Bronchial epithelial cell (primary cell): ENCODE measurements at places on chromosomes 1 and 21. TPM values are rescaled to one million over a fixed set of nuclear protein-coding genes. Genes with fewer than 3 reads are reported as not detected.

The C1orf216 gene
- 4.1 and 6.3 TPM in 2 replicates for total RNA-seq

The OR10Z1 gene
- total RNA-seq: not detected in 2 replicates

The PPM1J gene
- total RNA-seq: 4.0 and 4.5 TPM in 2 replicates

The AHCYL1 gene
- total RNA-seq: 31.6 and 75.1 TPM in 2 replicates

The OPTC gene
- total RNA-seq: not detected in 2 replicates

The PMF1 gene
- total RNA-seq: 55.3 and 55.9 TPM in 2 replicates

The HPDL gene
- total RNA-seq: under 0.01 and 0.53 TPM in 2 replicates

The TSTD1 gene
- 55.5 and 87.1 TPM in 2 replicates for total RNA-seq

The GOLT1A gene
- 1.2 and 1.8 TPM in 2 replicates for total RNA-seq

The URB1 gene
- 19.3 and 22.4 TPM in 2 replicates for total RNA-seq

The AMY2A gene
- not detected in 2 replicates for total RNA-seq

- no peak for DNase-seq
These were observed 15.1 kb upstream of the PITHD1 start for GRCh38 chr1:23763041-23763577.

GRCh38 chr1:78839704-78840277, 166.7 kb downstream of the ADGRL4 start:
- peak; percentile 58 for DNase-seq

DNA sequence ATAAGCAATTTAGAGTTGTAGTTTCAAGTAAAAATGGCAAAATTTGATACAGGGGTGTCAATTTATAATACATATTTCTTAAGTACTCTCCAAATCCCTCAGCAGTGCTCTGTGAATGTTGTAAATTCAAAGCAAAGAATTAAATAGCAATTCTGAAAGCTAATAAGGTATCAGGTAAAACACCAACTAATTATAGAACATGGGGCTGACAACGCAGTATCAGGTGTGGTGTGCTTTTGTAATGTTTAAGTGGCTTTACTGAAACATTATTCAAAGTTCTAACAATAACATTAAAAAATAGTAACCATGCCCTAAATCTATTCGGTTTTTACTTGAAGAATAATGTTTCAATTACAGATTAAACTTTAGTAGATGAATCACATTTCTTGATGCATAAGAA, 1271.2 kb upstream of the ADGRL2 start:
- DNase-seq: no peak

GRCh38 chr1:223714849-223715603, 2.7 kb downstream of the CAPN2 start:
- peak; percentile 98 for DNase-seq

DNA sequence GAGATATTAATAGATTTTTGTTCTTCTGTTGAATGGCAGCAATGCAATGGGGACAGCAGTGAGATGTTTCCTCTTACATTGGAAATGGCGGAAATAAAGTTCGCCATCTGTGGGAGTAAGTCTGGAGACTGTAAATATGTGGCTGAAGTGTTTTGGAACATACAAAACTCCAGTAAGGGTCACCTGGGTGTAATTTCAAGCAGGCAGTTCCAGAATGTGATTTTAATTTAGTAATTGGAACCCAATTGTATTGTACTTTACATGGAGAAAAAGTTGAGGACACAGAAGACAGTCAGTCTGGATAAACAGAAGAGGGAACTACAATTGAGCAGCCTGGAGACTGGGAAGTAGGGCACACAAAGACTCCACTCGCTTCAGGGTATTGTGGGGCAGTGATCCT, 108.6 kb downstream of the NTMT2 start:
- no peak for DNase-seq

- DNase-seq: no peak
These were observed 618 bp downstream of the JAM2 start for GRCh38 chr21:25639551-25640201.

DNA sequence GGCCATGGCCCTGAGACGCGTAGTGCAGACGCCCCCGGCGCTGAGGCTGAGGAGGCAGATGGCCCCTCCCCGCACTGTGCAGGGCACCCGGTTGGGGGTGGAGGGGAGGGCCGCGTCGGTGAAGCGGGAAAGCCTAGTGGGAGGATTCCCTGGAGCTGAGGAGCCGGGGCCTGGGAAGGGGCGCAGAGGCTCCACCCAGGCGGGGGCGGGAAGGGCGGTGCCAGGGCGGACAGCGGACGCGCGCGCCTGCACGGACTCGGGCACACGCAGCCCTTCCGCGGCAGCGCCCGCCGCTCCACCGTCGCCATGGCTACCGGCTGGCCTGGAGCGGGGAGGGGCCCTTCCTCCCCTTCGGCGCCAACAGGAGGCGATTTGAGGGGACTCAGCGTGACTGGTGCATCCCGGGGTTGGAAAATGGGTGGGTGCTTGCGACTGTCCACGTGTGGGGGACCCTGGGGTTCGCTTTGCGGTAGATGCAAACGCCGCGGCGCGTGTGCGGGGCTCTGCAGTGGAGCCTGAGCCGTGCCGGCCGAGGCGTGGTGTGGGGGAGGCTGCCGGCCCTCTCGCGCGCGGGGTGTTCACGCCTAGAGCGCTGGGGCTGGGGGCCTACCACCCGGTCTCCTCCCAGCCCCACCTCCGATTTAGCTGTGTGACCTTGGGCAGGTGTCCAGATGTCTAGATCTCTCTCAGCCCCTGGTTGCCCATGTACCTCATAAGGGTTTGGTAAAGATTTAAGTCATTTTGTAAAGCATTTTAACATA, 35.1 kb downstream of the PTPRF start:
- DNase-seq: no peak

- DNase-seq: no peak
These were observed 11.0 kb upstream of the REN start for GRCh38 chr1:204177133-204177532.

DNA sequence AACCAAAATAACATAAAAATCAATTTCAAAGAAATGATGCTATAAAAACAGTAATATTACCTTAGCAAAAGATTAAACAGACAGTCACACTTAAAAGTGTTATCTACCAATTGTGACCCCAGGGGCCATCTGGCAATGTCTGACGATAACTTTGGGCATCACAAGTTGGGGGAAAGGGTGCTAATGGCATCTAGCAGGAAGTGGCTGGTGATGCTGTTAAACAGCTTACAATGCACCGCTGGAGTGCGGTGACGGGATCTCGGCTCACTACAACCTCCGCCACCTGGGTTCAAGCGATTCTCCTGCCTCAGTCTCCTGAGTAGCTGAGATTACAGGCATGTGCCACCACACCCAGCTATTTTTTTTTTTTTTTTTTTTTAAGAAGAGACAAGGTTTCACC, 27.6 kb downstream of the NUP133 start:
- DNase-seq: no peak

DNA sequence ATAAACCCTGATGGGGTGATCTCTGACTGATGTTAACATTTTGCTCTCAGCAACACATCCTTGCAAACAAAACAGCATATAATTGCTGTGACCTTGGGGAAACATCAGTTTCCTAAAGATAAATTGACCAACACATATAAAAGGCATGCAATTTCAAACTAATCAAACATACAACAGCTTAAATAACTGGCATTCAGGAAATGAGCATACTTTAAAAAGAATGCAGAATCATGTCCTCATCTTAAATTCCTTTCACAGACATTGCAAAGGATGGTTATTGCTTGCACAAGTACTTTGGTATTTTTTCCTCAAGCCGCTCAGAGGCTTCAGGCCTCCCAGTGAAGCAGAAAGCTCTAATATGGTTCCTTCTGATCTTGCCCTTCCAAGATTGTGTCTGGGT, 53.4 kb upstream of the RGS18 start:
- DNase-seq: peak; percentile 47

- no peak for DNase-seq
These were observed 14.0 kb downstream of the GNAT2 start for GRCh38 chr1:109605381-109605780.

DNA sequence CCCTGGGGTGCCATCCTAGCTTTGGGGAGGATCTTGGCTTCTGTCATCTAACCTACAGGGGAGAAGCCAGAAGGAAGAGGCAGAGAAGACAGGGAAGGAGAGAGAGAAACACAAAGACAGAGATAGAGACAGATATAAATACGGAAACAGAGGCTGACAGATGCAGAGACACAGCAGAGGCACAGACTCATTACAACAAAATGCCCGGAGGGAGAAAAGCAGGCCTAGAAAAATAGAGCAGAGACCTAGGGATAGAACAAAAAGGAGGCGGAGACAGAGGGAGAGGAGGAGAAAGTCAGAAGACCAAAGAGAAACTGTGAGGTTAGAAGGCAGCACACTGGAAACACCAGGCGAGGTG, 1.9 kb downstream of the PEAR1 start:
- no peak for DNase-seq

- peak; percentile 85 for DNase-seq
These were observed 19.3 kb downstream of the PGLYRP3 start for GRCh38 chr1:153293480-153293775.

GRCh38 chr1:211118407-211119102, 15.4 kb downstream of the KCNH1 start:
- no peak for DNase-seq

DNA sequence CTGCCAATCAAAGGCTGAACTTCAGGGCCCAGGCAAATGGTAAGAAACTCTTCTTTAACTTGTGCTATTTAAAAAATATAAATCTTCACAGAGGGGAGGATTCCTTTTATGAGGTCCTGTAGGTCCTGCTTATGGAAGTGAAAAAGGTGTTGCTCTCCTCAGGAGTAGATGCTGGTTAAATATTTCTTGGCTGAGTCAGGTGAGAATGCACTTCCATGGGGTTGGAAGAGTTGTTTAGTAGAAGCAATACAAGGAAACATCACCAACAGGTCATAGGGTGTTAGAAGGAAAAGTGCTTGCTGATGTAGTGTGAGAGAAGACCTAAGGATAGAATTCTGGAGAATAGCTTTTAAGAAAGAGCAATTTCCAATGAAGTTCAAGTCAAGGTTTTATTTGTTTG, 42.2 kb upstream of the ATP1A1 start:
- no peak for DNase-seq

- DNase-seq: no peak
These were observed 16.5 kb upstream of the UTS2 start for GRCh38 chr1:7869136-7869920.

DNA sequence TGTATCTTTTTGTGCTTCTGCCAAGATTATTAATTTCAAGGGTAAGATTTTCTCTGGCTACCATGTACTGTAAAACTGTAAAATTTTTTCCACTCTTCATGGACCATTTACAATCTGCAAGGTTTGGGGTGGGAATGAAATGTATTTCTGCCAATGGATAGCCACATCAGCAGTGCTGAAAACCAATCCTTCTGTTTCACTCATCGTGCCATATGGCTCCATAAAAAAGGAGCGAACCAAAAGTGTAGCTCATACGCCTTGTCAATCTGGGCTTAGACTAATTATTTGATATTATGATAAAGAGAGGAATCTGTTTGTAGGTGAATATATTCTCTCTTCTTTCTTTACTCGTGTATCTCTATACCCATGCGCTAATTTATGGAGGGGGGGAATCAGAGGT, 3.0 kb upstream of the SLC44A5 start:
- no peak for DNase-seq

- peak; percentile 61 for DNase-seq
These were observed 22.0 kb downstream of the LRRC42 start for GRCh38 chr1:53968125-53968513.

DNA sequence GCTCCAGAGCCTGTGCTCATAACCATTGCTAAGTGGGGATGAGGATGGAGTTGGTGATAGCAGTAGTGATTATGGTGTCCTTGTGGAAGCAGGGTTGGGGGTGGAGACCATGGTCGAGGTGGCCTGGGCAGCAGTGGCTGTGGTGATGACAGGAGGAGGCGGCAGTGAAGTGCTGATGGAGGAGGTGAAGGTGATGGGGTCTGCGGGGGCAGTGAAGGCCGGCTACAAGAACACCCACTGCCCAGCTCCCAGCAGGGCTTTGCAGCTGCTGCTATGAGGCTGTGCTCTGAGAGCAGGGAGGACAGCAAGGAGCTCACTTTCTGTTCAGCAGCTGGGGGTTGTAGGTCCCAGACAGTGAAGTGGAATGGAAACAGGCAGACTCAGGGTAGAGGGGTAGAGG, 15.6 kb upstream of the DMBX1 start:
- no peak for DNase-seq

- DNase-seq: no peak
These were observed 34.8 kb upstream of the CD101 start for GRCh38 chr1:116966791-116967190.

GRCh38 chr1:201422436-201423030, 1.0 kb upstream of the TNNI1 start:
- DNase-seq: no peak

GRCh38 chr1:101781201-101781831, 215.4 kb downstream of the OLFM3 start:
- peak; percentile 28 for DNase-seq

GRCh38 chr1:214029796-214030195, 42.0 kb downstream of the PROX1 start:
- no peak for DNase-seq

DNA sequence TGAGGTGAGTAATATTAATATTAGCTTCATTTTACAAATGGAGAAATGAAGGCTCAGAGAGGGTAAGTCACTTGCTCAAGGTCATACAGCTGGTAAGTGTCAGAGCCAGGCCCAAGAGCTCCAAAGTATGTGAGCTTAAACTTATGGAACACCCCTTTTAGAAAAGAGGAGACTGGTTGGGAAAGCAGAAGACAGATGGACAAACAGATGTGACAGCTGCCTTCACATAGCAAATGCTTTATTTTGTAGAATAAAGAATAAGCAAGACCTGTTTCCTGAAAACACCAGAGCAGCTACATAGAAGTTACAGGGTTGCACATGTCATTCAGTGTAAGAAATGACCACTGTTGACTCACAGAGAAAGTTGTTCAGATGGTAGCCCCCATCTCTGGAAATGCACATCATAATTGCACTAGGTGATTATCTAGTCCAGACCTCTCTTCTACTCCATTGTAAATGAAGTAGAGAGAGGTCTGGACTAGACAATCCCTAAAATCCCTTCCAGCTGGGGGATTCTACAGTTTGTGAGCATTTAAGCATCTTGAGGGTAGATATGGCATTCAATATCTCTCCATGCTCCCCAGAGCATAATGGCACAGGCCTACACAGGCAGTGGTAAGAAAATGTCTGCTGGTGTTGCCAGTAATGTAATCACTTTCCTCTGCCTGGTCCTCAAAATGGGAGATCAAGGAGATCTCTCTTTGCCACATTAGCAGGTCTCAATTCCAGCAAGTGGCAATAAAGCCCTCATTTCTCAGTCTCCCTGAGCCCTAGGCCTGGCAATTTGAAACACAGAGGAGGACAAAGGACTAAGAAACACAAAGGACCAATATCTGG, 188.2 kb upstream of the FGGY start:
- DNase-seq: no peak

DNA sequence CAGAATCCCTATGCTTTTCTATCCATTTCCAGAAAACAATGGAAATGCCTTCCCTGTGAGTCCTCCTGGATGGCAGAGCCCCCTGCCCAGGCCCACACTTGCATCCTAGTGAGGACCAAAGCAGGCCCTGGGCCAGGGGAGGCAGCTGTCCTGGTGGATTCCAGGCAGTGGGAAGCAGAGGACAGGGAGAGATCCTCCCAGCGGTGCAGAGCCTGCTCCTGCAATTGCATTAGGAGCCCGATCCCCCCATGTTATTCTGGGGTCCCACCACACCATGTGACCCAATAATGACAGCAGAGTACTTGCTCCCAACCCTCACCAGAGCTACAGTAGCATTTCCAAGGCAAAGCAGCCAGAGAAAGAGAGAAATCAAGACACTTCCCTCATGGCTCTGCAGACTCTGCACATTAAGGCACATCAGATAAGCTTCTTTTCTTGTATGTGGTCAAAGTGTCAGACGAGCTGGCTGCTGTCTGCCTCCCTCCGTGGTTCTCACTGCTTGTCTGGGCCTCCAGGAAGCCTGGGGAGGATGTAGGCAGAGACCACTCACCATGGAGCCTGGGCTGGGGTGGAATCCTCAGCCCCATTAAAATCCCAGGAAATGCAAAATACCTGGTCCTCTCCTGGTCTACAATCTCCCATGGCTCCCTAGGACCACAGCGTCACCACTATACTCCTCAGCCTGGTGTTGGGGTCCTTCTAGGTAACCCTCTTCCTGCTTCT, 54.9 kb upstream of the RUNX3 start:
- DNase-seq: no peak

- DNase-seq: peak; percentile 72
These were observed 5.9 kb downstream of the ARHGEF10L start for GRCh38 chr1:17545356-17545755.
